LHCN-M2 (cell line): ENCODE measurements at places on chromosomes 6 and 20. TPM values are rescaled to one million over a fixed set of nuclear protein-coding genes. Genes with fewer than 3 reads are reported as not detected.

The ETV7 gene
- 0.17 TPM in 1 of 2 replicates, not detected in the other for total RNA-seq

DNA sequence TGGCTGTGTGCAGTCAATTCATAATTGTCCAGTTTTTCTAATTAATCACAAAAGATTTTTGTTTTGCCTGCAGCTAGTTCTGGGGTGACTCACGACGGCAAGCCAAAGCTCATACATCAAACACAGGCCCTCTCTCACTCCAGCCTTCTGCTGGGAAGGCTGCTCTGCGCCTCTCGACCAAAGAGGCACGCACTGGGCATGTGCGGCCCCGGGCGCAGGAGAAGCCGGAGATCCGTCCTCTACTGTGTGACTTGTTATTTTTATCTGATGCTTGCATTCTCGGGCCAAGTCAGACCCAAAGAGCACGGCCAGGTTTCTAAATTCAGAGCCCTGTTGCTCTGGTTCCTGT, 98.5 kb downstream of the TFAP2A start:
- DNase-seq = peak; percentile 21

The BPIFA1 gene
- total RNA-seq = not detected in 2 replicates

The EPM2A gene
- total RNA-seq = 7.0 and 7.1 TPM in 2 replicates

GRCh38 chr6:170346649-170347048, 40.1 kb downstream of the FAM120B start:
- no peak for DNase-seq

The C6orf15 gene
- 0.40 and 0.71 TPM in 2 replicates for total RNA-seq

DNA sequence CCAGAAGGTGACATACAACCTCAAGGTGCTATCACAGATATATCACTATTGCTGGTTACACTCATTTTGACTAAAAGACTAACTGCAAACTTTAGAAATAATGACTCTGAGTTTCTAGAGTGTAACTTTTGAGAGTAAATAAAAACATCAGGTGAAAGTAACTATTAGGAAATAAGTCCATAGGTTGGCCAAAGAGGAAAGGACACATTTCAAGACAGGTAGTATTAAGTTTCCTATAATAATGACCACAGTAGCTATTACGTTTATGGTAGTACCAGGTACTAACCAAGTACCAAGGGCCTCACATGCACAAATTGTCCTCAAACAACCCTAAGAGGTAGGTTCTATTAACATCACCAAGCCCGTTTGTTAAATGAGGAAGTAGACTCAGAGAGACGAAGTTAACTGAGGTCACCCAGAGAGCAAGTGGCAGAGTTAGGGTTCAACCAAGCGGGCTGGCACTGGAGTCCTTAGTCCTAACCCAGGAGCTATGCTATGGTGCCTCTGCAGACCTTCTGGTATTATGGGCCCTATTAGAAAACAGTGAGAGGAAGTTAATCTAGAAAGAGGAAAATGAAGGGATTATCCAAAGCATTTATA, 36.8 kb downstream of the HEBP2 start:
- no peak for DNase-seq

GRCh38 chr6:38310061-38310460, 329.7 kb downstream of the BTBD9 start:
- no peak for DNase-seq

The RIMS1 gene
- total RNA-seq = 1.9 and 2.2 TPM in 2 replicates

DNA sequence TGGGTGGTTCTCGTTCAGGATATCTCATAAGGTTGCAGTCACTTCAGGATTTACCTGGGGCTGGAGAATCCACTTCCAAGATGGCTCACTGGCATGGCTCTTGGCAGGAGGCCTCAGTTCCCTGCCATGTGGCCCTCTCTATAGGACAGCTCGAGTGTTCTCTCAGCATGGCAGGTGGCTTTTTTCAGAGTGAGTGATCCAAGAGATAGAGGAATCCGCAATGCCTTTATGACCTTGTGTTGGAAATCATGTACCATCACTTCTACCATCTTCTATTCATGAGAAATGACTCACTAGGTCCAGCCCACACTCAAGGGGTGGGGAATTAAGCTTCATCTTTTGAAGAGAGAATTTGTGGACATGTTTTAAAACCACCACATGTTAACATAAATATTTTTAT, 37.8 kb downstream of the PPP1R16B start:
- DNase-seq = no peak

The HRH3 gene
- total RNA-seq = not detected in 2 replicates

GRCh38 chr20:9837634-9838033, 1.2 kb downstream of the PAK5 start:
- DNase-seq = no peak

The ZSWIM1 gene
- total RNA-seq = 9.8 and 10.2 TPM in 2 replicates

The GPR6 gene
- total RNA-seq = not detected in 2 replicates

The PACRG gene
- total RNA-seq = 0.75 TPM in 1 of 2 replicates, not detected in the other

- DNase-seq = peak; percentile 5
These were observed 189.7 kb downstream of the PACRG start for GRCh38 chr6:162917506-162917905.

GRCh38 chr6:56570413-56571359, 72.0 kb downstream of the DST start:
- no peak for DNase-seq

The ZBTB9 gene
- 5.5 and 5.7 TPM in 2 replicates for total RNA-seq

The APOBEC2 gene
- 0.63 TPM in 1 of 2 replicates, not detected in the other for total RNA-seq

DNA sequence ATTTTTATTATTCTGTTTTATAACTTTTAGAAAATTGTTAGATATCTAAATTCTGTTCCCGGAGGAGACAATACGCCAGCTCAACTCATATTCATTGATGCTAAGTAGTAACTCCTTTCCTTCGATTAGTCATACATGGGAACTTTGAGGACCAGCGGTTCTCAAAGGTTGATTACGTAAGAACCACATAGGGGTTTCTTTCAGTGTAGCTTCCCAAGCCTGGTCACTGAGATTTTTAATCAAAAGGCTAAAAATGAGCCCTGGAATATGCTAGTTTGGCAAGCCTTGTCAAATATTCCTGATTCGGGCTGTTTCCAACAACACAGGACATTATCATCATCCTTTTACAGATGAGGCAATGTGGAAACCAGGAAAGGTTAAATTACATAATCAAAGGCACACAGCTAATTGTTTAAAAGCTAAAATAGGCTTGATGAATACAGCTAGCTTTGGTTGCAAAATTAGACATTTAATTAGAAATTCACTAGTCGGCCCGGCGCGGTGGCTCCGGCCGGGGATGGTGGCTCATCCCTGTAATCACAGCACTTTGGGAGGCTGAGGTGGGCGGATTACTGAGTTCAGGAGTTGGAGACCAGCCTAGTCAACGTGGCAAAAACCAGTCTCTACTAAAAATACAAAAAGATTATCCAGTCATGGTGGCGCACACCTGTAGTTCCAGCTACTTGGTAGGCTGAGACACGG, 14.6 kb upstream of the MEI4 start:
- peak; percentile 4 for DNase-seq

The RPS6KA2 gene
- 32.4 and 43.7 TPM in 2 replicates for total RNA-seq

DNA sequence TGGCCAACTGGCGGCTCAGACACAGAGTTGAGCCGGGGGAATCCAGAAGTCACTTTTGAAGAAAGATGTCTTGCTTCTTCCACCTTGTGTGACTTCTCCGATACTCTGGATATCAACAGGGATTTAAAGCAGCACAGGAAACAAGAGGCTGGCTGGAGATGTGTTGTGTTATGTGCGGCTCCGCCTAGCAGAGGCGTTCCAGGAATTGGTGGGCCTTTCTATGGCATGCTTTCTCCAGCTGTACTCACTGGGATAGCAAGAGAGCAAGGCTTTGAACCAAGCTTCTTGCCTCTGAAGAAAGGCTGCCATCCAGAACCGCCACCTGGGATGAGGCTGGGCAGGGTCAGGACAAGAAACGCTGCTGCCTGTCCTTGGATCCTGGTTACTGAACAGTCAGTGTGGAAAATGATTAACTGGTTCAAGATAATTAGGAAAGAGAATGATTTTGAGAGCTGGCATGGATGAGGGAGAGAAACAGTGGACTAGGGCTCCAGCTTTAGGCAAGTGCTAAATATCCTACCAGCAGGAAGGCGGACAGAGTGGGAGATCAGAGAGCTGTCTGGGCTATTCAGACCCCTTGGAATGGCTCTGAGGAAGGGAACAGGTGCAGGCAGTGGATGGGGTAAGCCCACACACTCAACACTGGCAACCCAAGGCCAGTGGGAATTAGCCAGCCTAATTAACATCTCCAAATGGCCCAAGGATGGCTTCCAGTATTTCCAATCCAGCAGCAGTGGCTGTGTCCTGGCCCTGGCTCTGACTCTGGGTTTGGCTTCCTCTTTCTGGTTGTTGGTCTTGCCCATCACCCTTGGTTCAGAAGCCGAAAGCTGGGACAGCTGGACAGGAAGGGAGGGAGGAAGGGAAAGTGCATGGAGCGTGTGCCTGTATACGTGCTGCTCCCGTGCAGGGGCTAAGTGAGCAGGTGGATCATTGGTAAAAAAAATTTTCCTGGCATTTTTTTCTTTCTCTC, 31.9 kb downstream of the INSM1 start:
- DNase-seq = no peak

The SPTLC3 gene
- 30.8 and 37.4 TPM in 2 replicates for total RNA-seq

DNA sequence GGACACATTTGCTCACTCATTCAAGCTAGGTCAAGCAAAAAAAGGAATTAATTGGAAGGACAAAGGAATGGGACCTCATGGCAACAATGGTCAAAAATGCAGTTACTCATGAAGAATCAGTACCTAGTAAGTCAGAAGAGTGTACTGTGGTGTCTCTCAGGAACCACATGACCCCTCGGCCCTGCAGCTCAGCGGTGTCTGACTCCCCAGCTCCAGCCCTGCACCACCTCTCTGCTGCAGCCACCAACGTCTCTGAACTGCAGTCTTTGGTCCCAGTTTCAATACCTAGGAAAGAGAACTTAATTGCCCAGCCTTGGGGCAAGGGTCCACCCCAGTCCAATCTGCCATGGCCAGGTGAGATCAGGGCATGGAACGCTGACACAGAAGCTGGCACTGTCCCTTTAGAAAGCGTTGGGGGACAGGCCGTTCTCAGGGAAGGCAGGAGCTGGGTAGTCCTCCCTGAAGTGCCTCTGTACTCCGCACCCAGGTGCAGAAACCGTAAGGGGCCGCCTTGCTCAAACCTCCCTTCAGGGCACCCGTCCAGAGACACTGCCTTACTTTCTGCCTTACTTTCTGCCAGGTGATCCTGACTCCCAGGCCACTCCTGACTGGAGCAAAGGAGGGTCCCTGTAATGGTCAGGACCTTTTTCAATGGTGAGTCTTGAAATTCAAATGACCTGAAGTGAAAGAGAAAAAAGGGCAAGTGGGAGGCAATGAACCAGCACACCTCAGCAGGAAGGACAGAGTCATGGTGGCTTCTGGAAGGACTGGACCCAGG, 13.2 kb upstream of the NELFCD start:
- no peak for DNase-seq

The CCN6 gene
- total RNA-seq = not detected in 2 replicates

GRCh38 chr6:110550353-110550752, 73.9 kb upstream of the SLC22A16 start:
- DNase-seq = no peak

- peak; percentile 33 for DNase-seq
These were observed 72.5 kb downstream of the FLRT3 start for GRCh38 chr20:14264869-14265268.

DNA sequence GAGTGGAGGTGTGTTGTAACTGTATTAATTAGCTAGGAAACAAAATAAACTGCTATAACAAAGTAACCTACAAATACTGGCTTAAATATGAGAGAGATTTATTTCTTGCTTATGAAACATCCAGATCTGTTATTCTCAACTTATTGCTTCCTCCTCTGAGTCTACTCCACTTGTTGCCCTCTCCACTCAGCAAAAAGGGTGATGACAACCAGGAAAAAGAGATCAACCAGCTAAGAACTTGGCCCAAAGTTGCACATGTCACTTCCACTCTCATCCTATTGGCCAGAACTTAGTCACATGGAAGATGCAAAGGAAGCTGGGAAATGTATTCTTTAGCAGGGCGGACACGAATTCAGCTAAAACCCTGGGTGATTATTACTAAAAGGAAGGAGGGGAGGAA, 5.2 kb upstream of the TP53RK start:
- DNase-seq = peak; percentile 54

DNA sequence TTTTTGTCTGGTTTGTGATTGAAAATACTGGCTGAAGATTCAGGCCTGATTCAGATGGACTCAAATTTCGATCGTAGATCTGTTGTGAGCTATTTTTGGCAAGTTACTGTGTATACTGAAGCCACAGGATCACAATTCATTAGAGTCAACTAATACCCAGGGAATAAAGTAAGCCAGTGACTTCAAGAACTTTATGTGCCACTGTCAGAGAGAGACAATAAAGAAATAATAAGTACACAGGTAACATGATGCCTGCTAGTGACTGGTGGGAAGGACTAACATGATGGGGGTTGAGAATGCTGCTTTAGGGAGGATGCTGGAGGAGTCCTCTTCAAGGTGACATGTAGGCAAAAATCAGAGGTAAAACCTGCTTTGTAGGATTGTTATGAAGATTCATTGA, 215.9 kb downstream of the DOK5 start:
- DNase-seq = no peak

- no peak for DNase-seq
These were observed 15.0 kb downstream of the BTN2A1 start for GRCh38 chr6:26472549-26473290.

GRCh38 chr6:27970444-27970843, 13.4 kb downstream of the OR2B6 start:
- DNase-seq = no peak

The ABHD16B gene
- not detected in 2 replicates for total RNA-seq

GRCh38 chr20:64114356-64114971, 7.1 kb upstream of the NPBWR2 start:
- no peak for DNase-seq

The TPX2 gene
- 188 and 191 TPM in 2 replicates for total RNA-seq

The PTPRT gene
- not detected in 2 replicates for total RNA-seq

- peak; percentile 86 for DNase-seq
These were observed 12.8 kb downstream of the RNF114 start for GRCh38 chr20:49948809-49949507.

The CLIC5 gene
- not detected in 2 replicates for total RNA-seq

DNA sequence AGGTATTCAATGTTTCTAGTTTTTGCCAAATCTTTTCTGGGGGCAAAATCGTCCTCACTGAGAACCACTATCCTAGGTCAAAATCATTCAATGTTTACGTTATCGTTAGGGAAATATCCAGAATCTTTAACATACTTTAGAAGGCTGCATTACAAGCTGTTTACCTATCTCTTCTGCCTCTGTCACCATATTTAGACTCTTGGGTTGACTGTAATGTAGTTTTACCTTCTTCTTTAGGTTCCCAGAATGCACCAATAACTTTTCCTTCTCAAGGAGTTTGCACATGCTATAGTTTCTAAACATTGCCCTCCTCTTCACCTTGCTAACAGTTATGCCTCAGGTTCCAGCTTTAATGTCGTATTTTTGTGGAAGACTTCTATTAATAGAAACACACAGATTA, 1185.5 kb upstream of the ADGRB3 start:
- DNase-seq = no peak

DNA sequence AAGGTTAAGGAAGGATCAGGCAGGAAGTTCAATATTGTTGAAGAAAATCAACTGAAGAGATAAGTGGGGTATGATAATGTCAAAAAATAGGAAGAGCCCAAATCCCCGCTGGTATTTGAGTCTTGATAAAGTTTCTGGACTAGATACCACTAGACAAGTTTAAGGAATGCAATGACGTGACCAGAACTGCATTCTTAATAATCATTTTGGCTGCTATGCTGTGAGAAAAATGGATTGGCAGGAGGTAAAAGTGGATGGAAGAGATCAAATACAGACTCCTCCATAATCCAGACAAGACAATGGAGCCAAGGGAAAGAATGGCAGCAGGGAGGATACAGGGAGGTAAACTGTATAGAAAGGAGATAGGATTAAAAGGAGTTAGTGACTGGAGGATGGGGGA, 128.2 kb downstream of the COL12A1 start:
- no peak for DNase-seq
